AG09309 (cell line): ENCODE measurements at places on chromosomes 3 and 15.

- DNase-seq: no peak
Measured at GRCh38 chr3:46997453-46998091, 18.1 kb downstream of the NBEAL2 start.

DNA sequence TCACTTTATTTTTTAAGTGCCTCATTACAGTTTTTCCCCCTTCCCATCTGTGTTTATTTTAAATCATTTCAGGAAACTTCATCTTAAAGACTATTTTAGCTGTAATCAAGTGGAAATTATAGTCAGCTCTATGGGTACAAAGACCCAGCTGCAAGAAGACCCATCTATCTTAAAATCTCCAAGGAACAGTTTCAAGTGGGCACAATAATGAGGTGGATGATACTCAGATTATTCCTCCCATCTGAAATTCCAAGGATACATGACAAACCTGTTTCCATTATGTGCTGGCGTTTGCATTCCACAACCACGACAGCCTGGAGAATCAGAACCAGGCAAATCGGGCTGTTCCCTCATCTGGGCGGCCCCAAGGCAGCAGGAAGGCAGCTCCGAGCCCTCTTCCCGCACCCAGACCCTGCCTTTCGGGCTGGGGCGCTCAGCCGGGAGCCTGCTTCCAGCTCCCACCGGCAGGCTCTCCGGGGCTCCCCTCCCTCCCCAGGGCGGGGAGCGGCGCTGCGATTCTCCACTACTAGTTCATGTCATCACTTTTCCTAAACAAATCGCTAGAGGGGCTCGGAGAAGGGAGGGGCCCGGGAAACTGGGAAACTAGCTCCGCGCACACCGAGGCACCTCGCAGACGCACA is at the start of gene MGLL:
TSS of gene MGLL (minus strand) at position 475 of the 641 bp plus-strand sequence. CDS start at position 278, 197 bp downstream.
- DNase-seq: no peak

DNA sequence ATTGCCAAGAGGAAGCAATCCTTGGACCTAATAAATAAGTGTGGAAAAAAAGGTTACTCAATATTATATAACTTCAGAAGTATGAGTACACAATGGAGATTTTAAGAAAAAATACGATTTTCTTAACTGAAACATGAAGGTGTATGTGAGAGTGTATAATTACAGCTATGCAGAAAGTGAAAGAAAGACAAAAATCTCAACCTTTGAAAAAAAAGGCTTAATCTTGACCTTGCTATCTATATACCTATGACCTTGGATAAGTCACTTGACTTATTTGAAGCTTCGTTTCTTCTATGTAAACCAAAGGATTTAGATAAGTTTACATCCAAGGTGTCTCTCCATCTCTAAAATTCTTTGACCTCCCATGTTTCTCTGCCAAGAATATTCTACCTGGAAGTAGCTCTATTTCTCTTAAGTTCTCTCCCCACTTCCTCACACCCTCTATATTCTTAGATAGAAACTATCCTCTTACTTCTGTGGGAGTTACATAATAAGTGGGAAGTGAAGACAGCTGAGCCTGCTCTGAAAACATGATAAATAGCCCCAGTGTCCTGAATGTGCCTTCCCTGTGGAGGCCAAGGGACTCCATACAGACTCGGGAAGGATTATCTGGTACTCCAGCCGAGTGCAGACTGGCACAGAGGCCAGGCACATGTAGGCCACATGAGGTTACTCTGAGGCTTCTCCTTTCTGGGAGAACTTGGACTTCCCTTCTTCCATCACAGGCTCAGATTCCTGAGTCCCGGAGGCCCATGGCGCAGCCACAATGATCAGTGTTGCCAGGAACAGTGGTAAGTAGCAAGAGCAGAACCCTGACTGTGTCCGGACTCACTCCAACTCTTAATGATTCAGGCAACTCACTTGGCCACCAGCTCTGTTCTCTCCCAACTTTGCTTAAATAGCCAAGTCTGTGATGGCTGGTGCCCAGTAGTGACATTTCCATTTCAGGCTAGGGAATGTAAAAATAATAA is 166.8 kb upstream of the COL8A1 start:
- no peak for DNase-seq

DNA sequence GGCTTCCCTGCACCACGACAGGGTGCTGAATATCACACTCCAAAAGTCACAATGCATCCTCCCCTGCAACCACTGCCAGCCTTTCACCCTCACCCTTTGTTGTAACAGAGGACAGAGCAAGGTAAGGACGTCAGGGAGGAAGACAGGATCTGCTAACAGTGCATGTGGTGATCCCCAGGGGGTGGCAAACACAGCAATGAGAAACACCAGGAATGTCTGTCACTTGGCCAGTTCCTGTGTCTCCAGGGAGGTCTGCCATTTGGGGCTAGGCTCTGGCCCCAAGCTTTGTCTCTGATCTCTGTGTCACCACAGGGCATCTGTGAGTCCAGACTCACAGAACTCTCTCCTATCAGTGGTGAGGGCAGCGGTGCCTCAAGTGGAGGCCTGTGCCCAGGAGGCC is 54.3 kb upstream of the SLC24A5 start:
- DNase-seq: no peak
